ENCODE measurements at places on chromosomes 12 and 14.

DNA sequence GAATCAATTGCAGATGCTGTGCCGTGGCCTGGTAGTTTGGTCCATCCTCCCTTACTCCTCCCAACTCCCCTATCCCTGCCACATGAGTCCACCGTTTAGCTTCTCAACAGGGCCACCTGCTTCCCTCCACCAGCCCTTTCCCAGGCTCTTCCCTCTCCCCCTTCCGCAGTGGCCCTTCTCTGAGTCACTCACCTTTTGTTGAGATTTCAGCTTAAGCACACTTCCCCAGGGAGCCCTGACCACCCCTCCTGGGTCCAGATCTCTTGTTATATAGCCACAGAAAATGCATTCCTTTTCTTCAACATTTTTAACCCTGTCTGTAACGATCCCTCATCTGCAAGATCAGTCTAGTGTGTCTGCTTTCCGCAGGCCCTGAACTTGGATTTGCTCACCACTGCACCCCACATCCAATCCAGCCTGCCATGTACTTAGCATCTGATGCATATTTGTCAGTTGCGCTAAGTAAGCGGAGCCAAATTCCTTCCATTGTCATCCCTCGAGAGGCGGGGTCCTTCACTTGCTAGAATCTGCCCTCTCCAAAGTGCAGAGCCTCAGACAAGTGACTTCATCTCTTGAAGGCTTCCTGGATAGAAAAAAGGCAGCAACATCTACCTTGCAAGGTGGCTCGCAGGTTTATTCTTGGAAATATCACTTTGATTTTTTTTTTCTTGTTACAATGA lies 41.1 kb downstream of the TMEM63C start:
- no peak for DNase-seq

DNA sequence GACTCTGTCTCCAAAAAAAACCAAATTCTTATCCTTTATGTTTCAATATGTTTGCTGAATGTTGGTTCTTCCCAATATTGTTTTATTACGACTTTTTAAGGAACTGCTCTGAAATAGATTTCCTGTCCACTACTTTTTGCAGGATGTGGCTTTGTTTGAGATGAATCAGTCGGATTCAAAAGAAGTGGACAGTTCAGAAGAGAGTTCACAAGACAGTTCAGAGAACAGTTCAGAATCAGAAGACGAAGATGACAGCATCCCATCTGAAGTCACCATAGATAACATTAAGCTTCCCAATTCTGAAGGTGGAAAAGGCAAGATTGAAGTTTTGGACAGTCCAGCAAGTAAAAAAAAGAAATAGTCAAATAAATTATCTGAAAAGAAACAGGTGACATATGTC lies 8.2 kb downstream of the NOPCHAP1 start:
- no peak for DNase-seq

DNA sequence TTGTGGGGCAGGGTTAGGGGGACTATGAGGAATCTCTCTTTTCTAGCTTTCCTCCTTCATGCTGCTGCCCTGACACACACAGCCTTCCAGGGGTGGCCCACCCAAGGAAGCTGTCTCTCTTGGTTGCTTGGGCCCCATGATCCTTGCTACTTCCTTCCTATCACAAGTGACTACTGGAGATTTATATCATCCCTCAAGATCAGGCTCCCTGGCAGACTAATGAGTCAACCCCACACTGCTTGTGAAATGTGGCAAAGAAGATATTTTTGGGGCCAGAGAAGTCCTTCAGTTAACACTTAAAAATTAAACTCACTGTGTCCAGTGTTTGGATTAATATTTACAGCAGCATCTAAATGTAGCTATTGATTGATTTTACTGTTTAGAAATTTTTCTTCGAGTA lies 1.5 kb downstream of the OR4E1 start:
- DNase-seq: no peak

DNA sequence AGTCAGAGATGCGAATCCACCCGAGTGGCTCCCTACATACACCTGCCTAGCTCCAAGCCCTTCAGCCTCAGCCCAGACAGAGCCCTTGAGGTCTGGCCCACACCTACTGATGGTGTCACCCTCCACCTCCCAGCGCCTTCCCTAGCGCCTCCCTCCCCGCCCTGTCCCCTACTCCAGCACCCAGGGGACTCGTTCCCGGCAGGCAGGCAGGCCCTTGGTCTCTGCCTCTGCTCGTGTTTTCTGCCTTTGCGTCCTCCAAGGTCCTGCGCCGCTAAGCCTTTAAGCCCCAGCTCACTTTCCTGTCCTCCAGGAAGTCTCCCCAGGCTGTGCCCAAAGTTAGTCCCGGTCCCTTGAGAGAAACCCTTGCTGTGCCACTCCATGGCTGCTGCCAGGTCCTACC lies 12.7 kb downstream of the INF2 start:
- DNase-seq: no peak

DNA sequence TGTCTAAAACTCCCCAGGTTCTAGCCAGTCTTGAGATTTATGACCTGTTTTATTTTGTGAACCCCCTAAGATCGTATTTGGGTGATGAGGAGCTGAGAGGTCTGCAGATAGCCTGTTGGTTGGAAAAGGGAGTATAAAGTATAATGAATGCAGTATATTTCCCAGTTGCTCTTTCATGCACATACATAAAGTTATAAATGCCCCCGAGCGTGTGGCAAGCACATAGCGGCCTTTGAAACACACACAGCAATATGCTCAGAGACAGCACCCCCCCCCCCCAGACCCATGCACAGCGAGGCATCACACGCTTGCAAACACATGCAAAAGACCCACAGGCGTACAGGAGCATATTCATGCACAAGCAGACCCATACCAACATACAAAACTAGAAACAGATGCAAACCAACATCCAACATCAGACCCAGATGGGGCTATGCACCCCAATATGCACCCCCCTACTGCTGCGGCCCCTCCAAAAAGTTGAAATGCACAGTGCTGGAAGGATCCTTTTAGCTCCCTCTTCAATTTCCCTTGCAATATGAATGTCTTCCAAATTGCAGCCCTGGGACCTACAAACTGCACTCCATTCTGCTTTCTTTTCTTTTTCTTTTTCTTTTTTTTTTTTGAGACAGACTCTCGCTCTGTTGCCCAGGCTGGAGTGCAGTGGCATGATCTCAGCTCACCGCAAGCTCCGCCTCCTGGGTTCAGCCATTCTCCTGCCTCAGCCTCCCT lies 82.2 kb upstream of the TBX3 start:
- no peak for DNase-seq

- DNase-seq: no peak
Observed at GRCh38 chr14:34023824-34024767, 73.2 kb upstream of the EGLN3 start.

DNA sequence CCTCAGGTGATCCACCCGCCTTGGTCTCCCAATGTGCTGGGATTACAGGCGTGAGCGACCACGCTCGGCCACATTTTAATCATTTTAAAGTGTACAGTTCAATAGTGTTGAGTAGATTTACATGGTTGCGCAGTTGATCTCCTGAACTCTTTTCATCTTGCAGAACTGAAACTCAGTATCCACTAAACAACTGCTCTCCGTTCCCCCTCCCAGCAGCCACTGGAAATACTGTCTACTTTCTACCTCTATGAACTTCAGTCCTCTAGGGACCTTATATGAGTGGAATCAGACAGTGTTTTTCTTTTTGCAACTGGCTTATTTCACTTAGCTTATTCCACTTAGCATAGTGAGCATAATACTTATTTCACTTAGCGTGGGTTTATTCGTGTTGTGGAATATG lies 53.7 kb downstream of the KCTD10 start:
- DNase-seq: no peak

DNA sequence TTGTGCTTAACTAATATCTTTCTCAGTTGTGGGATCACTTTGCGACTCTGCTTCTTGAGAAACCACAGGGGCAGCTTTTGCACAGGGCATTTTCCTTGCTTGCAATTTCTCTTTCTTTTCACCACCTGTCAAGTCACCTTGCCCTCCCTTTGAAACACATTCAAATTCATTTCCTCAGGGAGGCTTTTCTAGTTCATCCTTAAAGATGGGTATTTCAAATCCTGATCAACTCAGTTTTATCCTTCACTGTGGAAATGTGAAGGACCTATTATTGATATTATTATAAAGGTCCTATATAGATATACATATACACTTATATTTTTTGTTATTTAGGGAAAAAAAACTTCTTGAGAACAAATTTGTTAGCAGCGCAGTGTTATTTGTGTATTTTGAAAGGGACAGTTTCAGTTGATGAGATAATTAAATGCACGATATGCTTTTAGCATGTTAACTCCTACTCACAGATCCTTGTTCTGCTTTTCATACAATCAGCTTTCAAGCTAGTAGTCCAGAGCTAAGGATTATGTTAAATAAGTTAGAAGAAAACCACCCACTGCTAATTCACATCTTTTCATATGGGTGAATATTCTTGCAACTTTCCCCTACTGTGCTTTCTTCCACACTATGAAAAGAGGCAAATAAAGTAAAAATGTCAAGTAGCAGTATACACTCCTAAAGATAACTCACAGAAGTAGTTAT lies 501.4 kb upstream of the RGS6 start:
- DNase-seq: no peak

GRCh38 chr12:80553316-80553715 lies 109.3 kb downstream of the PTPRQ start:
- no peak for DNase-seq

GRCh38 chr14:49977126-49977841 lies 84.4 kb downstream of the ARF6 start:
- no peak for DNase-seq

- no peak for DNase-seq
Observed at GRCh38 chr12:124495194-124495983, 72.0 kb downstream of the NCOR2 start.

DNA sequence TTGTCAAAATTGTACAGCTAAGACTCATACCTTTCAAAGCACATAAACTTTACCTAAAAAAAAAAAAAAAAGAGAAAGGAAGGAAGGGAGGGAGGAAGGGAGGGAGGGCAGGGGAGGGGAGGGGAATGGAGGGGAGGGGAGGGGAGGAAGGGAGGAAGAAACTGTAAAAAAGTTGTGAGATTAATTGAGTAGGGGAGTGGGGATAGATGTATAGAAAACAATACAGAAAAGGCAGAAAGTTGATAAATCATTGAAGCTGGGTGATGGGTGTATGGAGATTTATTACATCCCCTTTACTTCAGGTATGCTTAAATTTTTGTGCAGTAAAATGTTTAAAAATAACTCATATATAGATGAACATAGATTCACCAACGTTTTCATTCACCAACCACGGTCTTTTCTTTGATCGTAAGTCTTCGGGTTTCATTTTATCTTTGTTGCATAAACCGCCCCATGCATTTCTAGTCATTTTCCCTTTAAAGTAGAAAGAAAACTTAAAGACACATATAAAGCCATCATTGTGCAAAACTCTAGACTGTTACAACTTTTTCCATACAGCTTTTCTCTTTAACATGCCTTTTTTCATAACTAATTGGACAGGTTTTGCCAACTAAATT lies 191.2 kb upstream of the KRR1 start:
- DNase-seq: no peak
